GM23248 (cell line): ENCODE measurements at places on chromosomes 4 and X.

DNA sequence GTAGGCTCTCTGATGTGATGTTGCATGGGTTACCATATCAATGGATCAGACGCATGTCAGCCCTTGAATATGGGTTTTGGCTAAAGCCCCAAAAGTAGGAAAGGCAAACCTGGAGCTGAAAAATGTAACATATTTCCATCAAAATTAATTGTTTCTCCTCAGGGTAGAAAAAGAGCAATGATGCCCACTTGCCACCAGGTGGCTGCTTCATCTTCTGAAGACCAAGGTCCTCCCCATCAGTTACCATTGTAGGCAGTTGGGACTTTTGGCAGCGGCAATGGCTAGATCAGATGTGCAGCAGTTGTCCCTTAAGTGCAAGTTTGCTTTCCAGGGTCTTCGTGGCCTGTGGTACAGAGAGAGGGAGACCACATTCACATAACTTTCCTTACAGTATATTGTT, 118.2 kb downstream of the NAF1 start:
- peak; percentile 67 for DNase-seq

GRCh38 chr4:169437299-169438047, 166.7 kb upstream of the SH3RF1 start:
- no peak for DNase-seq

DNA sequence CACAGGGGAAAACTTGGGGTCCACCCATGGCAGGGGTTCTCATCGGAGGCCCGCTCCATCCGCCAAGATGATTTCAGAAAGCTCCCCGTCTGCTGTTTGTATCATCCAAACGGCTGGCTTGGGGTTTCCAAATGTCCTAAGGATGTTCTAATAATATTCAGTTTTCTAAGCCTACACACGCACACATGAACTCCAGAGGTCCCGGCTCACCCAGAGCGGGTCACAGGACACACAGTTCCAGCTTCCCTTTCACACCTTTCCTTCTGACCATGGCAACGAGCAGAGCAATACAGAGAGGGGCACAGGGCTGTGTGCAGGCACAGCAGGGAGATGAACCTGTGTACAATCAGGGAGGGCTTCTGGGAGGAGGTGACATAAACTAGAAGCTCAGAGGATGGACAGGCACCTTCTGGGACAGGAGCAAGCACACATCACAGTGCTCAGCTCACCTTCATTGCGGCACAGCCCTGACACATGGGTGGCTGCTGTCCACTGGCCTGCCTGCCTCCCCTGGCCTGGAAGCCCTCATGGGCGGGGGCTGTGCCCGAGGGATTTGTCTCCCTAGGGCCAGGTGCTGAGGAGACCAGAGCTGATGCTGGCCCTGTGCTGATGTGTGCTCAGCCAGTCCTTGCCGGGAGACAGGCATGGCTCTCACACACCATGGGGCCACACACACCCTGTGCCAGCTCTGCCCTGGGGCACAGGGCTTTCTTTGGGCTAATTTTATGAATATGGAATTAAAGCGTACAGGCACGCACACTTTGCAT, 44.8 kb downstream of the ABLIM2 start:
- no peak for DNase-seq

DNA sequence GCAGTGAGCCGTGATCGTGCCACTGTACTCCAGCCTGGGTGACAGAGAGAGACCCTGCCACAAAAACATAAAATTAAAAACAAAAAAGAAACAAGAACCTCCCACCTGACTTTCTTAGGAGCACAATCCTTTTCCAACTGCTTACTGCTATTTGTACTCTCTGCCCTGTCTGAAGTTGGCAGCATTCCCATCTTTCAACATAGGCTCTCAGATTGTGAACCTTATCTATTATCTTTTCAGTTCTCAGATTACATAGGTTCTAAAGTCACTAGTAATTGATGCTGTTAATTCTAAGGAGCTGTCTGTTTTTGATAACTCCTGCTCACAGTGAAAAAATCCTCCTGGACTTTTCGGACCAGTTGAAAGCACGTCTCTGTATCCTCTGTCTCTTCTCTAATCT, 812.2 kb upstream of the CT83 start:
- no peak for DNase-seq

GRCh38 chr4:121139533-121140222, 24.4 kb downstream of the TNIP3 start:
- peak; percentile 68 for DNase-seq

GRCh38 chr4:26181616-26182015, 139.2 kb upstream of the RBPJ start:
- peak; percentile 63 for DNase-seq

DNA sequence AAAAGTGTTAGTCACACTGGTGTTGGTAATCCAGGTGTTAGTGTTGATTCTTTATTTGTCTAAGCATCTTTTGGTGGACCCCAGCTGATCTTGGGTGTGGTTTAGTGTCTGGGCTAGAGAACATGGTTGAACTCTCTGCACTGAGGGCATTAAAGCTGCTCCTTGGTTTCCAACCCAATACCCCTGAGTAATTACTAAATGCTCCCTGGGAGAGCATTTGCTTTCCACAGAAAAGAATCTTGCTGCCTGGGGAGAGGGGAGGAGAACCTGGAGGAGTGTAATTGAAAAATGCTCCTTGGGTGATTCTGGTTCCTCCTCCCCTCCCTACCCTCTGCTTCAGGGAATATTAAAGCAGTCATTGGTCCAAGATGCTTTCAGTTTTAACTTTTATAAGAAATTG, 3.1 kb downstream of the GUCY1B1 start:
- DNase-seq: no peak

- DNase-seq: no peak
These were observed 128.3 kb downstream of the UCHL1 start for GRCh38 chr4:41384992-41385391.

DNA sequence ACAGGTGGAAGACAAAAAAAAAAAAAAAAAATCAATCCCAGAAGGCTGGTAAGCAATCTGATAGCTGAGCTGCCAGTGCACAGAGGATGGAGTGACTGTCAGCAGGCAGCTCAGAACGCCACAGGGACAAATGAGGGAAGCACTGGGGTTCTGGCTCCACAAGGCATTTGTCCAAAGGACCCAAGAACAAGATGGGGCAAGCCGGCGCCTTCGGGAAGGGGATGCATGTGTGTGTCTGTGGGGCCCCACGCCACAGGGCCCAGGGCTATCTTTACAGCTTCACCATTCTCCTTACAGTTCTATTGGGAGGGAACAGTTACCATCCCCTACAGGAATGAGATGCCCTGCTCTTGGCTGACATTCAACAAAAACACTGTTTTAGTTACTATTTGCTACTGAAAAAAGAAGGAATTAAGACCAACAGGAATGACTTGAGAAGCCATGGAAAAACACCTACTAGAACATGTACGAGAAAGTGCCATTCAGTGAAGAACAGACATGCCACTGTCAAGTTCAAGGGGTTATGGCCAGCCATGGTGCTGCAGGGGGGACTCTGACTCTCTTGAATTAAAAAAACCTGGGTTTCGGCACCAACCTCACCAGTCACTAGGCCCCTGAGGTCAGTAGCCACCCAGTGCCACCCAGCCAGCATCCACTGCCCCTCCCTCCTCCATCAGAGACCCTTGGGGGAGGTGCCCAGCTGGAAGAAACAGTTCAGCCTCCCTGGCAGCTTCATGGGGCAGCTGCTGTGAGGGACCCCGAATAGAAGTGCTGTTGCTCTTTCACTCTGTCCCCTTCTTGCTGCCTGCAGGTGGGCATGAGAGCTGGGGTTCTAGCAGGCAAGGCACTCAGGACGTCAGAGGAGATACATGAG, 18.5 kb downstream of the WDR1 start:
- DNase-seq: peak; percentile 25

DNA sequence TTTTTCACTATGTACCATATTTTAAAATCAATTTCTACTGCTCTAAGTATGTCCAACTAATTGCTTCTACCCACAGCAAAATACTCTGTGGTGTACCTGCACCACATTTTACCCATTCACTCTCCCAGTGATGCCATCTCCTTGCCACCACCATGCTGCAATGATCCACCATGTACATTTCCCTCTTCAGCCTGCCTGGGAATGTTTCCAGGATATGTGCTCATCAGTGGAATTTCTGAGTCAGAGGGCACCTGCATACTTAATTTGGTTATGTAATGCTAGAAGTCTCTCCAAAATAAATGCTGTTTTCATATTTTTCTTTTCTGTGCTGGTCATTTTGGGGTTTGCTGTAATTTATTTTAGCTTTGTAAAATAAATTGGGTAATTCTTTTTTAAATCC, 33.2 kb upstream of the OCIAD2 start:
- peak; percentile 83 for DNase-seq

GRCh38 chrX:119155416-119156035, 27.9 kb upstream of the KIAA1210 start:
- DNase-seq: peak; percentile 83

- DNase-seq: peak; percentile 76
These were observed 62.3 kb upstream of the PGRMC2 start for GRCh38 chr4:128349921-128350320.

DNA sequence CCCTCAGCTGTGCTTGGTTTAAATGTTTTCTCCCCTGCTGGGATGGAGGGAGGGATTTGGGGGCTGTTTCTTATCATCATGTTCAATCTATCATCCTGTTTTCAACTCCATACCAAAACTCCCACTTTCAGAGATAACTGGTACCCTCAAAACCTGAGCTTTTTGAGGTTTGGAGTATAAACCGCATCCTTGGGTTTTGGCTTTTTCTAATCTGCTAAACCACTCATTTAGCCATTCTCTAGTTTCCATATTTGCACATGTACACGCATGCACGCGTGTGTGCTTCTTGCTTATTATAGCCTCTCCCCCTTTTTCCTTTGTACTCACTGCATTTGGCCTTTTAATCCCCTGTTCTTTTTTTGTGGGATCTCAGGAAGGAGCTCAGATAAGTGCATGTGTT, 116.7 kb upstream of the TEX13D start:
- DNase-seq: no peak

GRCh38 chr4:80495865-80496264, 160.3 kb downstream of the CFAP299 start:
- no peak for DNase-seq
